D721Med (cell line): ENCODE measurements at places on chromosomes 12 and 14.

- no peak for DNase-seq
These were observed 87.3 kb upstream of the E2F7 start for GRCh38 chr12:77152623-77153193.

DNA sequence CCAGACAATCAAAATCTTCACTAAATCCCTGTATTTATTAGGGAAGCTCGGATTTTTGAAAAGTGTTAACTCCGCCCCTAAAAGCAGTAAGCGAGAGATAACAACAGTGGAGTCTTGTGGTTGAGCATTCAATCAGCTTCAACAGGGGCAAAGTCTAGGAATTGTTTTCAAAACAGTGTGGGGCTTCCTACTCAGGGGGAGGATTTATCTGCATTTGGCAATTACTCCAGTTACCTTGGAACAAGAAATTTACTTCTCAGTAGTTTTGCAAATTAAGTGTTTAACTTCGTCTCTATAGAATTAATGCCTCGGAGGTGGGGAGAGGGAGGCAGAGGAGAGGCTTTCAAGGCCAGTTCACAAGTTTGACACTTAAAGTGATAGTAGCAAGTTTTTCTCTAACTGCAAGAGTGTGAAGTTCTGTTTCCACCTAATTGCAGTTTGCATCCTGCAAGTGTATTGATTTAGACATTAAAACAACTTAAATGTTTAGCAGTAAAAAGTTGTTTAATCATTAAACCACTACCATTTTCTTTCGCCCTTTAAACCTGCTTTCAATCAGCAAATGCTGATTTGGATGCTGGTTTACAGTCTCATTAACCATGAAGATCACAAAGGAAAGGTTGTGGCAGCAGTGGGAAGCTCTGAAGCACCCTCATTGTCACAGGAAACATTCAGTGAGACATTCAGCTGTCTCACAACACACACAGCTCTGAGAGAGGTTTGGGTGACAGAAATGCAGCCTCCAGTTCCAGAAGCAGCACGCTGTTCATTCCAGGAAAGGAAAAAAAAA, 102.0 kb downstream of the HMGA2 start:
- no peak for DNase-seq

DNA sequence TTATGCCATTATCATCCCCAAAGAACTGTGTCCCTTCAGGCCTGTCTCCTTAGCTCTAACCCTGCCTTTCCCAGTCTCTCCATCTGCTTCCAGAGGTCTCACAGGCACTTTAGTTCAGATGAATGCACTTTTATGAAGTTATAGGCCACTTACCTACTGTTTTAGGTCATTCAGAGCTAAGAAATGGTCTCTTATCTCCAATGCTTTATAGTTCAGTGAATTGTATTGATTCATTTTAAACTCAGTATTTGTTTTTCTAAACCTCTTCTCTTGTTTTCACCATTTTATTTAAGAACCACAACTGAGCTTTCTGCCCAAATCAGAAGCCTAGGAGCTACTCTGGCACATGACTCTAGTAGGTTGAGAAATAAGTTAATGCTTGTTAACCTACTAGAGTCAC, 197.5 kb upstream of the ATP2B1 start:
- no peak for DNase-seq

GRCh38 chr12:27244689-27245488, 803 bp downstream of the STK38L start:
- DNase-seq, result no peak

- DNase-seq, result no peak
These were observed 114.1 kb upstream of the E2F7 start for GRCh38 chr12:77179515-77179914.

GRCh38 chr12:113933201-113933786, 32.8 kb downstream of the RBM19 start:
- DNase-seq, result peak; percentile 29

DNA sequence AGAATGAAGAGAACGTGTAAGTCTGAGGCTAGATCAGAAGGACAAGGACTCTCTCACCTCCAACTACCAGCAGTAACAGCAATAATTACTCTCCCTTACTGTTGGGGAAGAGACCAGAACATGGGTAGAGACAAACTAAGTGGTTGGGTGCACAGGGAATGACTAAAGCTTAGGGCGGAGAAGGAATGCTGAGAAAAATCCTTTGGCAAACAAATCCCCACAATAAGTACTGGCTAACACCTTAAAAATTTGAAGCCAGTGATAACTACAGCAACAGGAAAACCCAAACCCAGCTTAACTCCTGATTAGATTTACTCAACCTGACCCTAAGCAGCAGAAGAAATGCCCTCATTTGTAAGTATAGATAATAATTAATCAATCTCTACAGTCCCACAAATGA, 759.0 kb downstream of the AACS start:
- no peak for DNase-seq

GRCh38 chr12:64903479-64904152, 79.2 kb downstream of the TBC1D30 start:
- no peak for DNase-seq

GRCh38 chr14:63438065-63438757, 105.0 kb downstream of the PPP2R5E start:
- no peak for DNase-seq

DNA sequence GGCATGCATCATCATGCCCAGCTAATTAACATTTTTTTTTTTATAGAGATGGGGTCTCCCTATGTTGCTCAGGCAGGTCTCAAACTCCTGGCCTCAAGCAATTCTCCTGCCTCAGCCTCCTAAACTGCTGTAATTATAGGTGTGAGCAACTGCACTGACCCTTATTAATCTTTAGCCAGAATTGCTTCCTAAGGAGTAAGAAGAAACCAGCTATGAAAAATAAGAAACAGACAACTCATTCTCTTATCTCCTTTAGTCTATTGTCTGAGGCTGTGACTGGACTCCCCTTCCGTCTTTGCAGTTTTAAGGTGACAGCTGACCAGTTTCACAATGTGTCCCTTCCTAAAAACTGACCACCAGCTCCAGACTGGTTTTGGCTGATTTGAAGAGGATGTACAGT, 52.4 kb downstream of the EMP1 start:
- DNase-seq, result no peak

- DNase-seq, result no peak
These were observed 16.0 kb upstream of the DDX11 start for GRCh38 chr12:31057671-31058070.

GRCh38 chr12:42143452-42144157, 1.1 kb downstream of the GXYLT1 start:
- DNase-seq, result no peak

DNA sequence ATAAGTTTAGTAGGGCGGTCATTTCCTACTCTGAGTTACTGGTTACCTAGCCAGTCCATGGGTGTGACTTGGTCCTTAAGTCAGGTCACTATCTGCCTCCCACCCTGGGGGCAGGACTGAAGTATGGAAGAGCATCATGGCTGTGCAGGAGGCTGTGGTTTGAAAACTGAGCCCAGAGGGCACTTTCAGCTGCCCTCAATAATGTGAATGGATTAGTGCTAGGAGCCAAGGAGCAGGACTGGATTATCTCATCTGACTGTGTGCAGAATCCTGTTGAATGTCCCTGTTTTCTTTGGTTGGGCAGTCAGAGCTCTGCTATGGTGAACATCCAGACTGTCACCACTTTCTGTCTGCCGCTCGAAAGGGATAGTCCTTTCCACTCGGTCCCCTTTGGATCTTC, 1.6 kb downstream of the ATXN7L3B start:
- no peak for DNase-seq

GRCh38 chr14:37063467-37064240, 108.8 kb downstream of the SLC25A21 start:
- no peak for DNase-seq

GRCh38 chr12:68565391-68565903, 45.3 kb upstream of the RAP1B start:
- DNase-seq, result no peak

DNA sequence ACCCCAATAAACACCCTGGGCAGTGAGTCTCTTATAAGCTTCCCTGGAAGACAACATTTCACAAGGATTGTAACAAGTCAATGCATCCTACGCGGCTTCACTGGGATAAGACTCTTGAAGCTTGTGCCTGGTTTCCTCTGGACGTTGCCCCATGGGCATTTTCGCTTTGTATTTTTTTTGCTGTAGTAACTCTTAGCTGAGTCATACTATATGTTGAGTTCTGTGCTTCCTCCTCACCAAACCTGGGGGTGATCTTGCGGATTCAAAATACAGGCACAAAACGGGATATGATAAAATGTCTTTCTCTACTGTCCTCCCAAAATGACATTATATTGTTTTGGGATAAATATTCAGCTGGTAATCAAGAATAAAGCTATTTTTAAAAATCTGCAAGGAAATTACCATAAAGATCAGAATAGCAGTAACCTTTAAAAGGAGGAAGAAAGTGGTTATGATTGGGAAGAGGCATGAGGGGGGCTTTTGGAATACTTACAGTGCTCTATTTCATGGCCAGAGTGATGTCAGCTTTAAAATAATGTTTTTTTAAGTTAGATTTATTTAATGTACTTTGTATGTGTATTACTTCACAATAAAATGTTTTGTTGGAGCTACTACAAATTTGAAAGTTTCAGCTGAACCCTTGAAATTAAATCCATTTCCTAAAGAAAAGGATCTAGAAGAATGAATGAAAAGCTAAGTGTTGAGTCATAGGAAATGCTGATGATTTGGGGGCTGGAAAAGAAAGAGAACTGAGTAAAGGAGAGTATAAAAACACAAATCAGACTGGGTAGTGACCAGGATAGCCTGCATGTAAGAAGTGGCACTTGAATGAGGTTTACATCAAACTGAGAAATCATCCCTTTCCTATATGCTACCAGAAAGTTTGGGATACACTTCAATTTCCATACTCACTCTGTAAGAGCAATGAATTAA, 14.7 kb downstream of the BTBD7 start:
- no peak for DNase-seq

GRCh38 chr14:101929946-101930345, 34.4 kb upstream of the DYNC1H1 start:
- DNase-seq, result no peak

GRCh38 chr12:51910168-51910567, 2.9 kb downstream of the ACVRL1 start:
- DNase-seq, result no peak

DNA sequence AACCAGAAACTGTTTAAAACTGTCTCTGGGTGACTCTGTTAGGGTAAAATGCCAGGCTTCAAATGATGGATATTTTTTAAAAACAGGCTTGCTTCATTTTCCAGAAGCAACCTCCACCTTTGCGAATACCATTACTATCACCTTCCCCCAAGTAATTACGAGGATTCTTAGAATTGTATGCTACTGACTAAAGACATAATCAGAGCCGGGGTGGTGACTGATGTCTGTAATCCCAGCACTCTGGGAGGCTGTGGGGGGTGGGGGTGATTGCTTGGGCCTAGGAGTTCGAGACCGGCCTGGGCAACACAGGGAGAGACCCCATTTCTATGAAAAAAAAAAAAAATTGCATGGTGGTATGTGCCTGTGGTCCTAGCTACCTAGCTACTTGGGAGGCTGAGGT, 38.3 kb downstream of the FGD6 start:
- no peak for DNase-seq

- DNase-seq, result no peak
These were observed 722.3 kb upstream of the FLRT2 start for GRCh38 chr14:84807673-84808072.

GRCh38 chr12:112463478-112463877, 44.7 kb downstream of the PTPN11 start:
- no peak for DNase-seq

GRCh38 chr12:116717466-116718437, 20.1 kb downstream of the SPRING1 start:
- no peak for DNase-seq

GRCh38 chr12:120230326-120230973, 29.5 kb upstream of the RPLP0 start:
- no peak for DNase-seq

DNA sequence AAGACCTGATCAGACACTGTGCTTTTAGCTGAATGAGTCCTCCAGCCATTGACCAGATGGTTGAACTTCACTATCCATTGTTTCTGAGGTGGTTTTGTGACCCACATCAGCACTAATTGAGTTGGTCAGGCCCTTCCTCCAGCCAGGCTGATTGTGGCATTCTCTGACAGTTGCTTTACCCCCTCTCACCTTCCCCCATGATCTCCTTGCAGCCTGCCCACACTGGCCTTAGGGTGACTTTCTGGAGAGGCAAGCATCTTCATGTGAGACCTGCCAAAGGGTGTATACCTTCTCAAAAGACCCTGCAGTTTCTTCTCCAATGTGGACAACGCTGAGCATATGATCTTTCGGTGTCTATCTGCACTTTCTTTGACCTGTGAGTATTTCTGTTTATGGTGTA, 83.9 kb downstream of the GPATCH2L start:
- no peak for DNase-seq

DNA sequence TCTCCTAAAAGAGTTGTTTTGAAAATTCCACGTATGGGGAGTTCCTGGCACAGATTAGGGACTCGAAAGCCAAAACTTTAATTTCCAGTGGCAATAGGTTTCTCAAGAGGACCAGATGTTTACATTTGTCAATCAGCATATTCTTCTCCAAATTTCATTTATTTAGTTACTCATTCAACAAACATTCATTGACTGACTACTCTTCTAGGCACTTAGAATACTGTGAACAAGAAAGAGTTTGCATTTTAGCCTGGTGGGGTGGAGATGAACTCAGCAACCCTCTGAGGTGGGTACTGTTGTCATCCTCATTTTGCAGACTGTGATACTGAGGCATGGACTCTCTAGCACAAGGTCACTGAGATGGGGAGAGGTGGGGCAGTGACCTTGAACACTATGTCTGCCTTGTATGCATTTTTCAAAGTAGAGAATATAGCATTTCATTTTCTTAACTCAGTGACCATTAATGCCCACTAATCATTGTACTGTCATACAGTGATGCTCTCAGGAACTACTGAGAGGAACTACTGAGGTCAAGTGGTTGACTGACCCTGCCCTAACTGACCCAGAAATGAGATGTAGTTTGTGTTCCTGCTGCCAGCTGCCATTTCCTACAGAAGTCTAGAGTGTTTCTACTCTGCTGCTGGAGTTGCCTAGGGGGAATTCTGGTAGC, 2.2 kb downstream of the L3HYPDH start:
- no peak for DNase-seq

DNA sequence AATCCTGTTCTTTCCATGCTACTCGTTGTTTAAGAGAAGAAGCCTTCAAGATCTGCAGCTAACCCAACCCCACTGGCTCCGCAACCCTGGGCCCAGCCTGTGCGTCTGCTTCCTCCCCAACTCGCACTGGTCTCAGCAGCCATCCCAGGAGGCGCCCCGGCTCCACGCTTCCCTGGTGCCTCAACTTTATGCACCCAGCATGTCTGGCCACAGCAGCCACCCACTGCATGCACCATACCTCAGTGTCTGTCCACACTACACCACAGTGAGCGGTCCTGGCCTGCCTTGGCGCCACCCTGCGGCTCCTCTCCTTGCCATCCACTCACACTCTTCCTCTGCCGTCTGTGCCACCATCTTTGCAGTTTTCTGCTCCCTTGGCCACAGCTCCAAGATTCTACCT, 27.0 kb upstream of the DHRS4 start:
- DNase-seq, result no peak

GRCh38 chr14:83217492-83217891, 1683.8 kb upstream of the SEL1L start:
- no peak for DNase-seq
